ENCODE measurements at places on chromosomes 6 and 20. TPM values are rescaled to one million over a fixed set of nuclear protein-coding genes. Genes with fewer than 3 reads are reported as not detected.

The CRYBG1 gene
- 28.0 TPM for total RNA-seq

The DNMT3B gene
- 1.0 TPM for total RNA-seq

The FILIP1 gene
- total RNA-seq: 16.5 TPM

GRCh38 chr6:122758927-122759334 is 20.6 kb upstream of the FABP7 start:
- DNase-seq: no peak

GRCh38 chr6:11054722-11055121 is 10.6 kb upstream of the ELOVL2 start:
- no peak for DNase-seq

GRCh38 chr20:5072756-5073659 is 46.8 kb downstream of the PCNA start:
- peak; percentile 27 for DNase-seq
